Tongue (tissue), 3 donors: ENCODE measurements at places on chromosomes 12 and 14.

- DNase-seq = no peak
Measured at GRCh38 chr14:105154476-105154871, 14.1 kb downstream of the JAG2 start.

- DNase-seq = no peak
Measured at GRCh38 chr14:103510724-103511693, 11.6 kb downstream of the CKB start.

DNA sequence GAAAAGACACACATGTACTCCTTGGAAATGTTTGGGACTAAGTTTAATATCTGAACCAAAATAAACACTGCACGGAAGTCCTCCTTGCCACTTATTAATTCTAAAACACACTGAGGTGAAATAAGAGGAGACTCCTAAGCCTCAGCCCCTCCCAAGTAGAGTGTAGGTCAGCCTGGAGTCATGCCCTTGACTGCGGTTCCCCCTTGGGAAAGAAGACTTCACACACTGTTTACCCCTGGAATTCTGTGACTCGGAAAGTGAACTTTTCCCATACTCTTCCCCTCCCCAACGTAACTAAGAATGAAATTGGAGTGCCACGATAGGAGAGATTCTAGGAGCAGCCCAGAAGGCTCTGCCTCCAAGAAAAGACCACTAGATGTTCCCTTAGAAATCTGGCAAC lies 8.6 kb upstream of the TFCP2 start:
- DNase-seq = no peak

DNA sequence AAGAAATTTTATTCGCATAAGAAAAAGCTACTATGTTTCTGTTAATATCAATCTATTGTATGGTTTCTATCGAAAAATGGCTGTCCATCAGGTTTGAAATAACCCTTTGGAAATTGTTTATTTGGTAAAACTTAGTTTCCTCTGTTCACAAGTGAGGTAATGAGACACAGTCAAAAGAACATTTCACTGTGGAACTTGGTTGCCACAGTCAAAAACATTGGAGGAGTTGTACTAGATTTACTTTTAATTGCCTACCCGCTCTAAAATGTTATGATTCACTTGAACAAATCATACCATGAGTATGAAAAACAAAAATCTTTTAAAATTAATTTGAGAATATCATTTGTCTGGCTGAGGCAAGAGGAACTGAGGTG lies 46.5 kb downstream of the ITPR2 start:
- DNase-seq = no peak

DNA sequence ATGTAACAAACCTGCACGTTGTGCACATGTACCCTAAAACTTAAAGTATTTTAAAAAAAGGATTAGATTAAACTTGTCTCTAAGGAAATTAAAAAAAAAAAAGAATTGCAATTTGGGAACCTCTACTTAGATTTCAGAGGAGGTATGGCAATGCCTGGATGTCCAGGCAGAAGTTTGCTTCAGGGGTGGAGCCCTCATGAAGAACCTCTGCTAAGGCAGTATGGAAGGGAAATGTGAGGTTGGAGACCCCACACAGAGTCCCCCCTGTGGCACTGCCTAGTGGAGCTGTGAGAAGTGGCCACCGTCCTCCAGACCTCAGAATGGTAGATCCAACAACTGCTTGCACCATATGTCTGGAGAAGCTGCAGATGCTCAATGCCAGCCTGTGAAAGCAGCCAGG lies 279.6 kb upstream of the CCDC196 start:
- no peak for DNase-seq

DNA sequence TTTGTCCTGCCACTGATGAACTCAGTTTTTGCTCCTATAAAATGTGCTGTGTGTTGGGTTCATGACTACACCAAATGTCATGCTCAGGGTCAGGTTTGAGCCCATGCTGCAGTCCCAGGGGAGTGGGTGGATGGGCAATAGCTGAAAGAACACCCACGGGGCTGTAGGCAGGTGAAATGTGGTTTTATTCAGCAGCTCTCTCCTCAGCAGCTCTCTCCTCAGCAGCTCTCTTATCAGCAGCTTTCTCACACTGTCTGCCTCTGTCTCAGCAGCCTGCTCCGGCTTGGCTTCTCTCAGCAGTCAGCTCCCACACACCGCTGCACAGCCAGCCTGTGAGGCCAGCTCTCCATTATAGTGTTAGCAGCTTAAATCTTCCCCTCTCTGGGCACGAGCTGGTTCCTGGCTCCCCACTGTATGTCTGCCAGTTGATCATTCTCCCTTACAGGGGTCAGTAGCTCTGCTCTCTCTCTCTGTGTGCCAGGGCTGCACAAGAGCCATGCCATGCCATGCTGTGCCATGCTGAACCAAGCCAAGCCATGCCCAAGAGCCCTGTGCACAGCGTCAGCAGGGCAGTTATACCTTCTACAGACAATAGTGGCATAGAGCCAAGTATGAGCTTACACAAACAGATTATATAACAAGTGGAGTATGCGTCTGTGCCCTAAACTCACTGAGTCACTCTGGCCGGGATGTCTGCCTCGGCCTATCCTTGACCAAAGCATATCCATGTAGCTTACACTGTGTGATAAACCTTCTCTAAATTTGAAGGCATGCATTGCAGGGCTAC lies 303.3 kb upstream of the TMPO start:
- DNase-seq = no peak

DNA sequence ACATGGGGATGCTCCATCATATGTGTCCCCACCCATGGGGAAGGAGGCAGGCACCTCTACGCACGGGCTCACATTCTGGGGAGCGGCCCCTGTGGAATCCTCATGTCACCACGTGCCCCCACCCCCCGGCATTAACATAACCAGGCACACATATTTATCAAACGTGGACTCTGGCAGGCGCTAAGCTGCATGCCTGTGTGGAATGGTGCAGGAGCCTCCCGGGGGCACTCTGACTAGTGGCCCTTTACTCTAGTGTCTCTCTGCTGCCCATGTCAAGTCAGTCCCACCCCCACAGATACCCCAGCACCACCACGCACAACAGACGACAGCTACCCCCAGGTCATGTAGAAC lies 66.1 kb downstream of the CCDC88C start:
- no peak for DNase-seq

GRCh38 chr14:100554082-100554677 lies 33.0 kb downstream of the BEGAIN start:
- DNase-seq = peak; percentile 69

GRCh38 chr14:50826681-50827080 lies 4.3 kb downstream of the NIN start:
- DNase-seq = no peak

- DNase-seq = peak; percentile 17
Measured at GRCh38 chr14:83816761-83817160, 1713.2 kb upstream of the FLRT2 start.

DNA sequence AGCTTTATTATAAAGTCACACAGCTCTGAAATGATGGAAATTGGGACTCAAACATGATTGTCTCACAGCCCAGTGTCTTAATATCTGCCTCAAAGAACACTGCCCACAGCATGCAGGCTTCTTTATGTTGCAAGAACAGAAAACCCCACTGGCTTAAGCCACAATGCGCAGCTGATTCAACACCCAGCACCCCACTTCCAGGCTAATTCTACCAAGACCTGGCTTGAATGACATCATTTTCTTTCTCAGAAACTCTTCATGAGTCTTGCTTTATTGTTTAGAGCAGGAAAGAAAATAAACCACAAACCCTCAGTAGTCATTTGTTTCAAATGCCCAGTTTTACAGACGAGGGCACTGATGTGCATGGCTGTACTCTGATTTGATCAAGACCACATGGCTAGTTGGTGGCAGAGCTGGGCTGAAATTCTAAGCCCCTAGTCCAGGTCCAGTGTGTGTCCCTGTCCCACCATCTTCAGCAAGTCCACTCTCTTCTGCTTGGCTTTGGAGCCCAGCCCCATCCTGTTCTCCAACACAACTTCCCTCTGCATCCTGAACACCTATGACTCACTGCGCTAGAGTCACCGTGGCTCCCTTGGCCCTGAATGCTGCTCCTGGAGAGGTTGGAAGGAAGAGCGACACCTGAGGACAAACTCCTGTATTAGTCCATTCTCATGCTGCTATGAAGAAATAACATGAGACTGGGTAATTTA lies 50.3 kb upstream of the SRSF5 start:
- no peak for DNase-seq

DNA sequence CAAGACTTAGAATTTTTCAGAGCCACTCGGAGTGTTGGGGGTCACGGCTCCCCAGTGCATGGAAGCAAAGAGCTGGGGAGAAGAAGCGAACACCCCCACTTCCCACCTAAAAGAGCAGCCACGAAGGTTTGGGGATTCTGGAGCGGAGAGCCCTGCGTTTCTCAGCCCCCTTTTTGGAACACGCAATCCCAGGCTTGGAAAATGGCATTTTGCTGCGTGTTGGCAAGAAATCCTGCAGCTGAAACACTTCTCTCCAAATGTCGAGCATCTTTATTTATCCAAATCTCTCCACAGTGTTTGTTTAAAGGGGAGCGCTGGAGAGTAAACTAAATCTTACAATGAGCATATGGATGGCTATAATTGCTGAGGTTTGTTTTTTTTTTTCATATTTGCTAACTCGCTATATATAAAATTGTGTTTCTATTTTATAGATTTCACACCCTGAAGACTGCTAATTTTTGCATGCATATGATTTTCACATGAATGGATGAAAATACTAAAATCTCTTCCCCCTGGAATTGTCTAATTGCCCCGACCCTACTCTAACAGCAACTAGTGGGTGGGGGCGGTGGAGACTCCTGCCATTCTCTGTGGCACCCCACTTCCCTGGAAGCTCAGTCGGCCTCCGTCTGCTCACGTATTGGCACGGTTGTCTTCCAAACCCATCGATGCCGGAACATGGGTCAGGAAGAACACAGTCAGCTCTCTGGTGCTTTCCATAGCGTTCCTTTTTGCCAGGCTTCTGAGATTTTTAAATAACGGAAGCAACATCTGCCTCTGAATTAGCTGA lies 120.5 kb downstream of the GCH1 start:
- DNase-seq = no peak

- no peak for DNase-seq
Measured at GRCh38 chr12:116368196-116369194, 91.0 kb upstream of the MED13L start.

DNA sequence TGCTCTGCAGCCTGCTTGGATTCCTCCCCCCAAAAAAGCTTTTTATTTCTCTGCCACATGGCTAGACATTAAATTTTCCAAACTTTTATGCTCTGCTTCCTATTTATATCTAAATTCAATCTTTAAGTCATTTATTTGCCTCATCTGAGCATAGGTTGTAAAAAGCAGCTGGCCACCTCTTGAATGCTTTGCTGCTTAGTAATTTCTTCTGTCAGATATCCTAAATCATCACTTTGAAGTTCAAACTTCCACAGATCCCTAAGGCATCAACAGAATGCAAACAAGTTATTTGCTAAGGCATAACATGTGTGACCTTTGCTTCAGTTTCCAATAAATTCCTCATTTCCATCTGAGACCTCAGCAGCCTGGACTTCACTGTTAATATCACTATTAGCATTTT lies 209.6 kb downstream of the FSCB start:
- peak; percentile 1 for DNase-seq

- DNase-seq = no peak
Measured at GRCh38 chr12:41981758-41982157, 162.9 kb downstream of the GXYLT1 start.

- DNase-seq = peak; percentile 43
Measured at GRCh38 chr12:79933532-79934264, 1.2 kb downstream of the PPP1R12A start.

GRCh38 chr14:23669441-23669840 lies 33.3 kb downstream of the DHRS2 start:
- no peak for DNase-seq

DNA sequence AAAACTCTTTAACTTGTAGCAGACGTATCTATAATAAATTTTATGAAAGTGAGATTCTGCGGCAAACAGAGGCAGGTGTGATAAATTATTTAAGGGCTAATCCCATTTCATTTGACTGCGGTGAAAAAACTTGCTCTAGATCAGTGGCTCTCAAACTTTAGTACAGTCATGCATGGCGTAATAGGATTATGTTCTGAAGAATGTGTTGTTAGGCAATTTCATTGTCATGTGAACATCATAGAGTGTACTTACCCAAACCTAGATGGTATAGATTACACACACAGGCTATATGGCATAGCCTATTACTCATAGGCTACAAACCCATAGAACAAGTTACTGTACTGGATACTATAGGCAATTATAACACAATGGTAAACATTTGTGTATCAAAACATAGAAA lies 83.7 kb downstream of the HEATR5A start:
- no peak for DNase-seq

DNA sequence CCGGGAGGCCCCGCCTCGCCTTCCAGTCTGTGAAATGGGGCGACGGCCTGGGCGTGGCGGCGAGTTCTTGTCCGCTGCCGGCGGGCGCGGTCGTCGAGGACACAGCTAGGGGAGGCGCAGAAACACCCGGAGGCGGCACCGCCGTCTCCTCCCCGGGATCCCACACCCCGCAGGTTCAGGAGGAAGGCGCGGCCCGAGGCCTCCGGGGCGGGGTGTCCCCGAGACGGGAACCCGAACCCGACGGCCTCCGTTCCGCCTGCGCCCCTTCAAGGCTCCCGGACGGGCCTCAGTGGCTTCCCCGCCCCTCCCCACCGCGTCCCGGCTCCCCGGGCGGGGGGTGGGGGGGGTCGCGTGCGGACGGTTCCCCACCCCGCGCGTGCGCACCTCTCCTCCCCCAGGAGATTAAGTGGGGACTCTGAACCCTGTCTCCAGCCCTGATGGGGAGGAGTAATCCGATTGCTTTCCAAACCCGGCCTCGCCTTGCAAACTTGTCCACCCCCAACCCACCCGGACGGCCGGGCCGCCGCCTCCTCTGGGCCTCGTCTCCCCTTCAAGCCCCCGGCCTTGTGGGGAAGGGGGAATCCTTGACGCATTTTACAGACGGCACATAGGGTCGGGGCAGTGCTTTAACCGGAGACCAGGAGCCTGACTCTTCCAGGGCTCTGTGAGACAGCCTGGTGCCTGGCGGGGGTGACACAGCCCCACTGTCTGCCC lies 35.3 kb upstream of the ANKRD9 start:
- DNase-seq = peak; percentile 57

GRCh38 chr12:93740751-93741150 lies 63.6 kb downstream of the CRADD start:
- peak; percentile 14 for DNase-seq

DNA sequence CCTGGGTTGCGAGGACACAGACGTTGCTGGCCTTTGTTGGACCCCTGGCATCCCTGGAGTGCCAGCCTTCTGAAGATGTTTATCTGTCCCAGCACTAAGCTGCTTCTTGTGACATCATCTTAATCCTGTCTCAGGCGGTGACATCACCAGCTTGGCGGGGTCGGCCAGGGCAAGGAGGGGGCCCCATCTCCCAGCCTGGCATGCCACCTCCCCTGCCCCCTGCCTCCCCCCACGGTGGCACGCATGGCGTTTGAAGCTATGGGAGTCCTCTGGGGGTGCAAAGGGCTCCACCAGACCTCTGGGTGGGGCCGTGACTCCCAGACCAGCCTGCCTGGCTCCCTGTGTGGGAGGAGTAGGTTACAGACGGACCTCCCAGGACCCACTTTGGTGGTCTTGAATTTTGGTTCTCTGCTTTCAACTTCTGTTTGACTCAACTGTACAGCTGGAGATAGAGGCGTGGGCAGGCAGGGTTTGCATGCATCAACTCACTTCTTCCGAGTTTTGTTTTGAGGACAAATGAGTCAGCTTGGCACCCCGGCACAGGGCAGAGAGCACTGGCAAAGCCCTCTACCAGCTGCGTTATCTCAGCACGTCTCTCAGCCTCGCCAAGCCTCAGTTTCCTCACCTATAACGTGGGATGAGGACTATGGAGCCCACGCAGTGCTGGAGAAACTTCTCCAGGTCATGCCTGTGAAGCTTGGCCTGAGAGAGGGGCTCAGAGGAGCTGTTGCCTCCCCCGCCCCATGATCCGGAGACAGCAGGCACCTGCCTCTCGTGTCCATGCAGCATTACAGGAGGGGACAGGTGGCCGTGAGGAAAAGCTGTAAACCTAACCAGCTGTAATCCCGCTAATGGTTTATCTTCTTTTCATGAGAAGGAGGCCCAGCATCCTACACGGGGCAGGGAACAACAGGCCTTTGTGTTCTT lies 38.8 kb upstream of the EML1 start:
- peak; percentile 60 for DNase-seq
